ENCODE measurements at places on chromosomes 6 and 20. TPM values are rescaled to one million over a fixed set of nuclear protein-coding genes. Genes with fewer than 3 reads are reported as not detected.

PLG gene
- not detected for total RNA-seq

ACTR5 gene
- 5.3 TPM for total RNA-seq

JAG1 gene
- total RNA-seq = 35.4 TPM

DNA sequence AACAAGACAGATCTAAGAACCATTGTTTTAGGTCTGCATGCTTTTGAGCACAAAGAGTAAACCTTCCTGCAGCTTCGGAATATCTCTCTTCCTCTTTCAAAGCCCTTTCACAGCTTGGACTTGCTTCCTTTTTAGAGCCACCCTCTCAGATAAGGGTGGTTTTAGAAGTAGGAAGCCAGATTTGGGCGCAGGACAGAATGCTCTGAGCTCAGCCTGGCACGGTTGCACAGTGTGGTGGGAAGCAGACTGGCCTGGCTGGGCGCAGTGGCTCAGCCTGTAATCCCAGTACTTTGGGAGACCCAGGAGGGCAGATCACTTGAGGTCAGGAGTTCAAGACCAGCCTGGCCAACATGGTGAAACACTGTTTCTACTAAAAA, 35.6 kb upstream of the PNRC1 start:
- no peak for DNase-seq

- DNase-seq = no peak
Measured at GRCh38 chr6:105545228-105545920, 142.5 kb upstream of the PREP start.

DNA sequence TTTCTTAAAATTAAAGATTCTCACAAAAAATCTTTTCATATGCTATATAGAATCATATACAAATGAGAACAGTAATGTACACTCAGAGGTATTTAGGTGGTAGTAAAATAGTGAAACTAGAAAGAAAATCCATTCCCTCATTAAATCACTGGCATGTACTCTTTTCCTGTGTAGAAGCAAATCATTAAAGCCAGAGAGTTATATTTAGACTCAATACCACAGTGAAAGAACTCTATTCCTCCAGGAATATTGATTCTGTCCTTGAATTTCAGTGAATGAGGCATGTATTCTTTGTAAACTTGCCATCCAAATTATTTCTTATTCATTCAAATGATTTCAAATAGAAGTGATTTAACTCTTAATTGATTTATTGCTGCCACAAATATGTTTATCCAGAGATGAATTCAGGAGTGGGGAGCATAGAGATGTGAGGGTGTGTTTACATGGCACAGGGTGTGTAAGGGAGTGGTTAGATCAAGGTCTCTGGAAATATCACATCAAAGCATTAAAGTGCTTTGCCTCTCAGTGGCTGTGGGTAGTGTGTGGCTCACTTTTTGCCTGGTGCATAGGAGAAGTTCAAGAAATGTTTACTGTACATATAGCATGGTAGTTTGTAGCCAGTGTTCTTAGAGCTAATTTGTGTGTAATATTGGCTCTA, 141.2 kb downstream of the FAM83B start:
- no peak for DNase-seq
